Stimulated activated CD4-positive, alpha-beta T cell treated with anti-CD3 and anti-CD28 coated beads, TNF-alpha, amount 100 ng/mL, for 24 hours (primary cell): ENCODE measurements at places on chromosomes 5 and 9.
A peak's percentile ranks its signal among the peaks of the same experiment; 100 is the strongest.

- no peak for DNase-seq
Measured at GRCh38 chr5:179201986-179202385, 141.8 kb downstream of the ZNF354C start.

DNA sequence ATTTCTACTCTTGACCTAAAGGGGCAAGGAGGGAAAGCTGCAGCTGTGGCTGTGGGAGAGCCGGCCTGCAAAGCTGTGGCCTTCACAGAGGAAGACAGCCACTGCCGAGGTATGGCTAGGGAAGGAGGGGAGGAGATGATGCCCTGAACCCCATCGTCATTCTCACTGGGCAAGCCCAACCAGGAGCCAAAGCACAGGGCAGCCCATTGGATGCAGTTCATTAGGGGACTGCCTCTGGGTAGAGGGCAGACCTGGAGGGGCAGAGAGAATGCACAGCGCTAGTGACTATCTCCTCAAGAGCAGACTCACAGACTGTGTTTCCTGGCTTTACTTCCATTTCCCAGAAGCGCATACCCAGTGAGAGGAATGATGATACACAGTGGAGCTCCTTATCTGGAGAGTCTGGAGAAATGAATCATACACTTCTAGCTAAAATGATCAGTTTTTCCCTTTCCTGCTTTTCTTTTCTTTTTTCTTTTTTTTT, 47.2 kb upstream of the TTC23L start:
- DNase-seq = no peak

GRCh38 chr5:2913281-2913680, 161.8 kb upstream of the IRX2 start:
- no peak for DNase-seq

GRCh38 chr5:100430268-100431195, 104.6 kb upstream of the FAM174A start:
- peak; percentile 27 for DNase-seq

GRCh38 chr5:172506251-172506650, 51.9 kb upstream of the SH3PXD2B start:
- no peak for DNase-seq

DNA sequence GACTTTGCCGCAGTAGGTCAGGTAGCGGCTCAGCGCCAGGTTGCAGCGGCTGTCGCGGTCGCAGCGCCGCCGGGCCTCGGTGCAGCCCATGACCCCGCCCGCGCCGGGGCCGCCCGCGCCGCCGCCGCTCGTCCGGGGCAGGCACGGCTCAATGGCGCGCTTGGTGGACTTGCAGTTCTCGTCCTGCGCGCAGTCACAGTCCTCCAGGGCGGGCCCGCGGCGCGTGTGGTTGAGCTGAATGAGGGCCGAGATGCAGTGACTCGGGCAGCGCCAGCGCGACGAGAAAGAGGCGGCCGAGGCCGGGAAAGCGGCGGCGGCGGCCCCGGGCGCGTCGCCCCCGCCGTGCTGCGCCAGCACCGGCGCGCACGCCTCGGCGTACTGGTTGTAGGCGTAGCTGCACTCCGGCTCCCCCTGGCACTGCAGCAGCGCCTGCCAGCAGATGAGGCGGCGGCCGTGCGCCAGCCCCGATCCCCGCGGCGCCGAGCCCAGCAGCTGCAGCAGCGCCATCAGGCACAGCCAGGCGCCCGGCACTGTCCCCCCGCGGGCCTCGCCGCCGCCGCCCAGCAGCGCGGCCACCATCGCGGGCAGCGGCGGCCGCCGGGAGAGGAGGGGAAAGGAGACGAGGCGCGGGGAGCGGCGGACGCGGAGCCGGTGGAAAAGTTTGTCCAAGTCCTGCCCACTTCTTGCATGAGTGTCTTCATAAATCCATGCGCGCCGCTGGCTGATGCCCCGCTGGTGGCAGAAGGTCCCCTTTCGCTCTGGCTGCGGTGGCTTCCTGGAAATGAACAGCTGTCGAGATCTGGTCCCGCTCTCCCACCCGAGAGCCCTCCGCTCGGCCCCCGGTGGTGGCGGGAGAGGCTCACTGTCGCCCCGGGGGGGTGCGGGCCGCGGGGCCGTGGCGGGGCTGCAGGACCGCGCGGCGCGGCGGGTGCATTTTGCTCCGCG, 833 bp downstream of the GAS1 start:
- DNase-seq = peak; percentile 22

- DNase-seq = no peak
Measured at GRCh38 chr9:115170358-115171073, 52.6 kb upstream of the TNC start.

DNA sequence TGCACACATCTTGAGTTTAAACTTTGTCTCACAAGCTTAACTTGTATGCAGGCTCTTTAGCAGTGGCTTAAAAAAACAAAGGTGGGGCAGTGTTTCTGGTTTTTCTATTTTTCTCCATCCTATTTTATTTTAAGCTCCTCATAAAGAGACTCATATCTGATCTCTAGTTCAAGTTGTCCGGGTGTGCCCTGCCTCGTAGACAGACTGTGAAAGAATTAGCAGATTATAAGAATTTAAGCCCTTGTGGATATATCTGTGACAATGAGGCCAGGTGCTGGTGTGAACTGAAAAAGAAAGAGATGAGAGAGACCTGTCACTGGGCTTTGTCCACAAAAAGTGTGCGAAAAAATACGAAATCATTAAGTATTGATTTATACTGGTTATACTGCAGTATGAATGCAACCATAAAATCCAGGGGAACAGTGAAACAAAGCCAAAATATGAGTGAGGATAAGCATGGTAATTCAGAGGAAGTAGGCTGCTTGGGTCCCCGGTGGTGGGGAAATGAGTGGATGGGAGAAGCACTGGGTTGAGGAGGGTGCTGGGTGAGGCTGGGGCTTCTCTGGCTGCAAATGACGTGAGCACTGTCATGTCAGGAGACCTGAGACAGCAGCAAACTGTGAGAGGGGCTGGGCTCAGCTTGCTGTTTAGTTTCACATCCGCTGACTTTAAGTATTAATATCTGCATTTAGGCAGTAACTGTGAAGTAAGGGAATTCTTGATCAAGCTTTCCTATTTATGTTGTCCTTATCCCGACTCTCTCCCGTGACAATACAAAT, 179.7 kb upstream of the ANKRD55 start:
- peak; percentile 11 for DNase-seq

DNA sequence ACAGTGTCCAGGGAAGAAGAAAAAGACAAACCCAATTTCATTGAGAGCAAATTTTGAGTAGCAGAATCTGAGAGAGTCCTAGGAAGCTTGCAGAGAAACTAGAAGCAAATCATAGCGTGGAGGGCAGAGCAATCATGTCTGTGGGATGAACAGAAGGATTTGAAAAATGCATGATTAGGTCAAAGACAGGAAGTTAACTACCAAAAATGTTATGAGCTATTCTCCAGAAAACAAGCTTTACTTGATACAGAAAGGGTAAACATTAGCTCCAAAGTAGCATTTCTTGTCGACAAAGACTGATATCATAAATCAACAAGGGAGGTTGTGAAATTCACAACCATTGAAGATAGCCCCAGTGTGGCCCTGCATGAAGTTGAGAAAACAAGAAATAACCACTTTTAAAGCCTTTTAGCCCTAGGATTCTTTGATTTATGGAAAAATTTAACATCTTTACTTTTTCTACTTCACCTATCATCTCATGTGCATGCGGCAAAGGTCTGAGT, 97.7 kb upstream of the MEGF10 start:
- no peak for DNase-seq

DNA sequence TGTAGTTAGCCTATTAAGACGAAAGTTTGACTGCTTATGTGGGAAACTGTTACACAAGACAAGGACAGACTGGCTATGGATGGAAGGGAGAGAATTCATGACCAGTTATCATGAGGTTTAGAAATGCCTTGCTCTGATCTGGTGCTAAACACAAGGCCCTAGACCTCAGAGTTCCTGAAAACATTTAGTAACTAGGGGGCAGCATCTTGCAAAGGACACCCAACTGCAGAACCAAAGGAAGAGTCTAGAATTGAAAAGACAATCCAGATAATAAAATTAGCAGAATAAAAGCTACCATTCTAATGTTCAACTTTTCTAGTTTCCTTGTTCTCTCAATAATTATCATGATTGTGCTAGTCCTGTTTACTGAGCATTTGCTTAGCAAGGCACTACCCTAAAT, 130.5 kb upstream of the GPR151 start:
- no peak for DNase-seq

DNA sequence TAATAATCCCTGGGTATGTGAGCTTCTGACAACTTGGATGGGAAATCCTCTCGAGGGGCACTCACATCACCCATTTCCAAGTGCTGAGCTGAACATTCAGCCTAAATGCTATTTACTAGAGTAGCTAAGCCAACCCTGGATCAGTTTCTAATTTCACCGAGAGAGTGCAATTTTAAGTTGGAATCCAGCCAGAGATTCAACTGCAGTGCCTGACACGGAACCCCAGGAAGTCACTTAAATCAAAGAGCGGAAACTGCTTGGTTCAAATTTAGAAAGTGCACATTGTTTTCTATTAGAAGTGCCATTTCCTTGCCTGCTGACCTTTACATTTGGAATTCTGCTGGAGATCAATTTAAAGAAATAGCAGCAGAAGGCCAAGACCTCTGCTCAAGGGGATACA, 8.8 kb downstream of the SPRY4 start:
- DNase-seq = no peak

- no peak for DNase-seq
Measured at GRCh38 chr9:70444904-70445303, 30.4 kb upstream of the KLF9 start.

GRCh38 chr5:97666783-97667182, 483.7 kb upstream of the RIOK2 start:
- DNase-seq = no peak

- DNase-seq = no peak
Measured at GRCh38 chr9:102106439-102106838, 368.0 kb upstream of the GRIN3A start.

- DNase-seq = no peak
Measured at GRCh38 chr9:69249337-69249736, 75.3 kb downstream of the TJP2 start.

- DNase-seq = no peak
Measured at GRCh38 chr9:109913461-109913810, 133.4 kb downstream of the PALM2AKAP2 start.

DNA sequence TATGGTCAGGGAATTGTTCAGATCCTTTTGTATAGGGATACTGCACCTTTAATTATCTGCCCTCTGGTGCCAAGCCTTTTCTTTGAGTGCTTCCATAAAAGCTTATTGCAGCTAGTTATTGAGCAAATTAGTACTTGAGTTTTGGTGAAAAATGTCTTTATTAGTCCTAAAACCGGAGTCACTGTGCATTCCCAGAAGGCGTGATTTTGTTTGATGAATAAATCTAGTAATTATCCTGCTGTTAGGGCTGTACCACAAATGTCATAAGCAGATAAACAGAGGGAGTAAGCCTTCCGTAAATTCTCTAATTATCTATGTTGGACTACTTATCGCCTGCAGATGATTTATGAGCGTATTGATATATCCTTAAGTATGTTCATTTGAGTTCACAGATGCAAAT, 620.7 kb upstream of the ARRDC3 start:
- no peak for DNase-seq

GRCh38 chr9:37011530-37011929, 22.5 kb downstream of the PAX5 start:
- DNase-seq = no peak

GRCh38 chr9:78297672-78297961, 692 bp downstream of the PSAT1 start:
- no peak for DNase-seq

GRCh38 chr9:36632892-36633291, 60.2 kb downstream of the MELK start:
- DNase-seq = no peak
